Activated naive CD8-positive, alpha-beta T cell treated with anti-CD3 and anti-CD28 coated beads for 36 hours (primary cell): ENCODE measurements at places on chromosomes 5 and 9. TPM values are rescaled to one million over a fixed set of nuclear protein-coding genes. Genes with fewer than 3 reads are reported as not detected.

Gene PARP8
- total RNA-seq = 43.6 TPM

Gene MCIDAS
- 0.32 TPM for total RNA-seq

Gene SLC9A3
- 2.1 TPM for total RNA-seq

Gene ARSI
- total RNA-seq = not detected

Gene CCNO
- total RNA-seq = not detected

Gene BTF3
- 1,092 TPM for total RNA-seq

Gene LCN2
- not detected for total RNA-seq

Gene NAIP
- total RNA-seq = 0.70 TPM

Gene TRAF1
- 169 TPM for total RNA-seq

Gene ARL14EPL
- not detected for total RNA-seq

Gene IFNA21
- total RNA-seq = not detected

Gene SECISBP2
- 27.3 TPM for total RNA-seq

Gene SLCO4C1
- 0.24 TPM for total RNA-seq

Gene PLAC8L1
- total RNA-seq = not detected

Gene TLE4
- 35.3 TPM for total RNA-seq

Gene EGFLAM
- not detected for total RNA-seq

Gene ENC1
- 0.52 TPM for total RNA-seq

Gene SPINK6
- not detected for total RNA-seq

Gene SYNPO
- 0.39 TPM for total RNA-seq

Gene KIF12
- not detected for total RNA-seq

Gene SLC34A1
- total RNA-seq = not detected

Gene PDE8B
- total RNA-seq = 0.16 TPM

Gene SV2C
- total RNA-seq = not detected

Gene DND1
- total RNA-seq = 3.7 TPM

Gene LCN1
- not detected for total RNA-seq

Gene GNG10
- total RNA-seq = 26.0 TPM

Gene SPINK13
- total RNA-seq = not detected

Gene IL33
- total RNA-seq = not detected

Gene SCGB3A2
- total RNA-seq = not detected

Gene CSF2
- 107 TPM for total RNA-seq

Gene RORB
- total RNA-seq = 0.02 TPM

Gene LRRTM2
- not detected for total RNA-seq

Gene ANKHD1
- 86.7 TPM for total RNA-seq

Gene DMRTA1
- not detected for total RNA-seq

Gene RAI14
- total RNA-seq = 7.9 TPM
